ENCODE measurements at places on chromosomes 3 and 15.
A peak's percentile ranks its signal among the peaks of the same experiment; 100 is the strongest.

GRCh38 chr15:99143242-99143641 lies 38.4 kb downstream of the SYNM start:
- DNase-seq = no peak

GRCh38 chr3:31174079-31174478 lies 279.6 kb upstream of the GADL1 start:
- DNase-seq = no peak

- DNase-seq = no peak
These were observed 27.6 kb upstream of the CNBP start for GRCh38 chr3:129211345-129211744.

DNA sequence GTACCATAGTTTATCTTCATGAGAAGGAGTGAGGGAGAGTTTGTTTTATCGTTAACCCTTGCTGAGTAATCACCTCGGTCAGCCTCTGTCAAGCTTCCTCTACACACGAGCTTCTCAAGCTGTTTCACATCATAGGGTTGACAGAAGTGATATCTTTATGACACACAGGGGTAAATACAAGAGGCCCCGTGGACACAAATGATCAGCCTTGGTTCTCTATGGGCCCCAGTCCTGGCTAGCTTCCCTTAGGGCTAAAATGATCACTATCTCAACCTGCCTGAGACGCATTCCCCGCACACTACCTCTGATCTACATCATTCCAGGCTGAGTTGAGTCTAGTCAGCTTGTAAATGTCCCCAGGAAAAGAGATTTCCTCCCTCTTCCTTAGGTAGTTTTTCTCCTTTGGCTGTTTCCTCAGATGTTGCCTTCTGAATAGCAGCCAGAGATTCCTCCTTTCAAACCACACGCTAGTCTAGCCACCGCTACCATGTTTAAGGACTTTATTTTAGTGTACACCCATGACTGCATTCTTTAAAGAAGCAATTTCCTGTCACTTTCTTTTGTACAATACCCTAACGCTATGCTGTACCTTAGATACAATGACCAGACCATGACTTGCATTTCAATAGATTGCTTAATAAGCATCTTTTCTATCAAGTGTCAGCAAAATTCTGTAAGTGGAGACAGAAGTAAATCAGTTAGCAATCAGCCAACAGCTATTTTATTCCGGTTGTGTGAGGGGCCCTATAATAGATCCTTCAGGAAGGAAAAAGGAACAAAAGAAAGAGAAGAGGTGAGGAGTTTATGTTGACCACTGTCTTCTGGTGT lies 35.1 kb upstream of the PPARG start:
- no peak for DNase-seq

DNA sequence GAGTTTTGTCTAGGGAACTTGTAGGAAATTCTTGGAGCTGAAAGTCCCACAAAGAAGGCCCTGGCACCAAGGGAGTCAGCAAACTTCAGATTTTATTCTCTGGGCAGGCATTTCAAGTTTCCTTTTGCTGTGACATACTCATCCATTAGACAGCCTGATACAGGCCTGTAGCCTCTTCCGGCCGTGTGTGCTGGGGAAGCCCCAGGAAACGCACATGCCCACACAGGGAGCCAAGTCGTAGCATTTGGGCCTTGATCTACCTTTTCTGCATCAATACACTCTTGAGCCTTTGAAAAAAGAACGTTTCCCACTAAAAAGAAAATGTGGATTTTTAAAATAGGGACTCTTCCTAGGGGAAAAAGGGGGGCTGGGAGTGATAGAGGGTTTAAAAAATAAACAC lies 15.0 kb downstream of the TIGIT start:
- DNase-seq = no peak

DNA sequence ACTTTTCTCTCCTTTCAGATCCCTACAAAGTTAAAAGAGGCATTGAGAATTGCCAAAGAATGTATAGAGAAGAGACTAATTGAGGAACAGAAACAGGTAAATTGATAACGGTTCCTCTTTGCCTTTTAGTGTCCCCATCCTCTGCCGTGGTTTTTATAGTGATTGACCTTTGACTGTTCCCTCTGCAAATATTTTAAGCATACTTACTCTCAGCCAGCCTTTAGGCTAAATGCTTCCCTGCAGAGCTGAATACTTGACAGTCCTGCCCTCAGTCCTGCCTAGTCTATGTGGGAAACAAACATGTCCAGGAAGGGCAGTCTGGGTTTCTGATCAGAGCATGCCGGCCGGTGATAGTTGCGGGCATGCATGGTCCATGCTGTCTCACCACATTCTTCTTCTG lies 24.7 kb downstream of the PDHB start:
- DNase-seq = no peak

- no peak for DNase-seq
These were observed 2.0 kb upstream of the CEMIP start for GRCh38 chr15:80777137-80777536.

- no peak for DNase-seq
These were observed 258.7 kb downstream of the SLCO3A1 start for GRCh38 chr15:92112180-92112579.

- no peak for DNase-seq
These were observed 252.7 kb downstream of the TJP1 start for GRCh38 chr15:29569533-29570092.

DNA sequence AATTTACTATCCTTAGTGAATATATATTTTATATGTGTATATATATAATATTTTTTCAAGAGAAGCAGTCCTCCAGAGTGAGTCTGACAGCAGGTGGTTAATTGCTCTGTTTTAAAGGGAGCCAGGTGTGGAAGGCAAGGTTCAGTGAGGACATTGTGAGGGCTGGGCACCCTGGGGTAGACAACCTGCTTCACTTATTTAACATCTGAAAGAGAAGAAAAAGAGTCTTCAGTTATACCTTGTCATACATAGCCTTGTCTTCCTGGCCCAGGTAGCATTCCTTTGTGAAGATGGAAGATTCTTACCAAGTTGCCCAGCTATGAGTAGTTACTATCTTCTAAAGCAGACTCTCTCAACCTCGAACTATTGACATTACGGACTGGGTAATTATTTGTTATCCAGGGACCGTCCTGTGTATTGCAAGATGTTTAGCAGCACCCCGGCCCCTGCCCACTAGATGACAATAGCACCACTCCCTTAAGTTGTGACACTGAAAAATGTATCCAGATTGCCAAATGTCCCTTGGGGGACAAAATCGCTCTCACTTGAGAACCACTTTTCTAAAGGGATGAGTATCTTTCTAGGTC lies 336.0 kb upstream of the TRIM42 start:
- peak; percentile 52 for DNase-seq

DNA sequence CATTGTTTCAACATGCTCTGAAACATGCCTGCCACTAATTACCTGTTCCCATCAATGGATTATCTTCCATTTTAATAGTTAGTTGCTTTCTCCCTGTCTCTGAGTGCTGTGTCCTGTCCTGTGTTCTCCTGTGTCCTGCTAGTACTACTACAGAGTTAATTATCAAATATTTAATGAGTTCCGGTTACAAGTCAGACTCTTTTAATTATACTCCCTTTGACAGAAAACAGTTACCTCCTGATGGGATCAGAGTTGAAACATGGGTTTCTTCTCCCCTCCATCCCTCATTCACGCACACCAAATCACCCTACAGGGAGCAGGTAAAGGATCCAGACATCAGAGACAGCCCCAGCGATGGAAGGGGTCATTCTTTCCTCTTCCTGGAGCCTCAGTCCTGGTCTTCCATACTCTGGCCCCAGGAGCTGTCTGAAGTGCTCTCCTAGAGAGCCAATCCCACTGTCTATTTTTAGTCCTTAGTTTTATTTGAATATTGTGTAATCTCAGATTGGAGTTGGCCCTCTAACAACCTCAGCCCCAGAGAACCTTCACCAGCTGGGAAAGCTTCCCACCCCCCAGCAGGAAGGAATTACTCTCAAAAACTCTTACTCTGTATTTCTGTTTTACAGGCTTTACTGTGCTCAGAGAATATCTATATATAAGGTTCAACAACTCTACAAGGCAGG lies 137.0 kb upstream of the C2CD4B start:
- no peak for DNase-seq

DNA sequence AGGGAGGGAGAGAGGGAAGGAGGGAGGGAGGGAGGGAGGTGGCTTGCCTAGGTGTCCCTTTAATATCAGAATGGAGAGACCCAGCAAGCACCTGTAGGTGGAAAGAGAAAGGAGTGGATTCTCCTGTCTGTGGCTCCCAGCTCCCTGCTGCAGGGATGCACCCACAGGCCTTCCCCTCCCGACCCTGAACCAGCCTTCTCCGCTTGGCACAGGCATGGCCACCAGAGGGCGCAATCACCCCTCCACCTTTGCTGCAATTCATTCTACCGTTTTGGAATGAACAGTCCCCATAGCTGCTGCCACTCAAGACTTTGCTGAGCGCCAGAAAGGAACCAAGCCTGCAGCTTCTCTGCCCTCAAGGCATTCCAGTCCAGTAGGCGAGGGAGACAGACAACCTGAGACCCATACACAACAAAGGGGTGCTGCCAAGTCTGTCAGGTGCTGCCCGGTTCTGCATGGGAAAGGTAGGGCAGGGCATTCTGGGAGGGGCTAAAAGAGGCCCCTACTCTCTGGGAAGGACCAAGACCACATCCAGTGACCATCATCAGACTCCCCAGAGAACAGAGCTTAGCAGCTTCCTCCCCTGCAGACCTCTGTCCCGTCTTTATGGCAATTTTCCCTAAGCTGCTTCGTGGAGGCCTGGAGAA lies 4.9 kb downstream of the TLR9 start:
- DNase-seq = no peak

DNA sequence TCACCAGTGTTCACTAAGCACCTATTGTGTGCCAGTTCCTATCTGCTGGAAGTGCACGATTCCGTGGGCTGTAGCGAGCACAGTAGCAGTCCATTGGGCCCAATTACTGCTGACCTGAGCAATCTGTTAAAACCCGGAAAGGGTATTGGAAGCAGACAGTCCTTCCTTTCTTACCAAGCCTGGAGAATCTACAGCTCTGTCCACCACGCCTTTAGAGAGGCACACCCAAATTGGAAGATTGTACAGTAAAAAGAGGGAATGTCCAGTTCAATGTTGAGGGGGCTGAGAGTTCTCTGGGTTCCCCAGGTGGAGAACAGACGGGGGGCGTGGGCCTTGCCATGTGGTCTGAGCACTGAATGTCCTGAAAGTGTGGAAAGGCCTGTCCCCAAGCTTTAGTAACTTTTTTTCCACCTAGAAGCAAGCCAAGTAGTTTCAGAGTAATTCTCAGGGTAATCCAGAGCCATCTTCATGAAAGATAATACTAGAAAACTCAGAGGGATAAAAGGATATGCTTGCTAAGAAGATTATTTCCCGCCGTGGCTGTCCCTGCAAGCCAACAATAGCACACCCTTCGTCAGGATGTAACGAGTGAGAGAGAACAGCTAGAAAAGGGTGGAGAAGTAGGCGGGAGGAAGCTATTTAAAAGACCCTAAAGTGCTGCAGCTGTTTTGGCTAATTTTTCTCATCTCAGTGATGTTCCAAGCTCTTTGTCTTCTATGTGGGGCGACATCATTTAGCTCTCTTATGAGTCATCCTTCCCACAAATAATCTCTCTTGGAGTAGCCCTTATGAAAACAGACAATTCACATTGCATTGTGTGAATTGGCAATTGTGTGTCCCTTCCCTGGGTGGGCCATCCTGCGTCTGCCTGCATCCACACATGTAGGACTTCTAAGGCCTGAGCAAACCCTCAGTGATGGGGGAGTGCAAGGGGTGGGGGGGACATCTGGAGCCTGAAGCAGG lies 181.0 kb downstream of the ATG7 start:
- DNase-seq = no peak

DNA sequence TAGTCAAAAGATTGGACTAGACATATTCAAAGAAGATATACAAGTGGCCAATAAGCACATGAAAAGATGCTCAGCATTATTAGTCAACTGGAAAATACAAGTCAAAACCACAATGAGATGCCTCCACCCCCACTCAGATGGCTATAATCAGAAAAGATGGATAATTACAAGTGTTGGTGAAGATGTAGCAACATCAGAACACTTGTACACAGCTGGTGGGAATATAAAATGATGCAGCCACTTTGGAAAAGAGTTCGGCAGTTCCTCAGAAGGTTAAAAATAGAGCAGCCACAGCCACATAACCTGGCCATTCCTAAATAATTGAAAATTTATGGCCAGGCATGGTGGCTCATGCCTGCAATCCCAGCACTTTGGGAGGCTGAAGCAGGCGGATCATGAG lies 38.4 kb downstream of the HEG1 start:
- DNase-seq = no peak

DNA sequence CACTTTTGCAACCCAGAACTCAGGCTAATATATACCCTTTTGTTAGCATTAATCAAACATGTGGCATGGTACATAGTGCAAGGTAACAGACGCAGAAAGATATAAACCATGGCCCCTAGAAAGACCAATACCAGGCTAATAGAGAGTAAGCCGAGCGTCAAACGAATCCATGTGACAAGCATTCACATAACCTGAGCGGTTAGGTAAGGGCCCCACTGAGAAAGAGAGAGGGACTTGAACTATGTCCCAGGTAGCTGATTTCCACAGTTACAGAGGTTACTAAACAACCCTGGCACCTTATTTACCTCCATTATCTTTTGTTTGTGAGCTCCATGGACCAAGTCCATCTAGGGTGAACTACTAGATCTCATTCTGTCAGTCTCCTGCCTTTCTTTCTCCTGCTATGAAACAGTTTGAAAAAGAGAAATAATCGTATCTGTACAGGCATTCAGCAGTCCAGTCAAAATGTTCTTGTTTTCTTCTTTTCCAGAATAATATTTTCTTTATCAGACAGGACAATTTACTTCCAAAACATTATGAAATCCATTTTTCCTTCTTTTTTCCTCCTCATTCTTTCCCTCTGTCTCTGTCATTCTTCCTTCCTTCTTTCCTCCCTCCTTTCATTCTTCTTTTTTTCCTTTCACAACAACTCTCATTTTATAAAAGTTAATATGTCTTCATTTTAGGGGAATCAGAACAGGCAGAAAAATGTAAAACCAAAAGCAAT lies 30.5 kb upstream of the TNFSF10 start:
- DNase-seq = no peak

DNA sequence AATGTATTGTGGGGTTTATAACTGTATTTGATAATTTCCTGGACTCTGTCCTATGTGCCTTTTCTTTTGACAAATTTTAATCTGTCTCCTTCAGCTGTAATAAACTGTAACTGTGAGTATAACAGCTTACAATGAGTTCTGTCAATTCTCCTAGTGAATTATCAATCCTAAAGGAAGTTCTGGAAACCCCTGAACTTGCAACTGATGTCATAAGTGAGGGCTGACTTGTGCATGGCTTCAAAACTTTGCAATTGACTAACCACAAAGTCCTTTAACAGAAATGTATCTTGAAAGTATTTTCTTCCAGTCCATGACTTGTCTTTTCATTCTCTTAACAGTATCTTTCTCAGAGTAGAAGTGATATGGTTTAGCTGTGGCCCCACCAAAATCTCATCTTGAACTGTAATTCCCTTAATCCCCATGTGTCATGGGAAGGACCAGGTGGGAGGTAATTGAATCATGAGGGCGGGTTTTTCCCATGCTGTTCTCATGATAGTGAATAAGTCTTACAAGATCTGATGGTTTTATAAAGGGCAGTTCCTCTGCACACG lies 108.3 kb downstream of the TFDP2 start:
- peak; percentile 18 for DNase-seq

- no peak for DNase-seq
These were observed 19.0 kb upstream of the CSTA start for GRCh38 chr3:122305818-122306621.

- no peak for DNase-seq
These were observed 127.6 kb downstream of the SOX2 start for GRCh38 chr3:181839039-181839915.

GRCh38 chr3:71307991-71308697 lies 275.4 kb downstream of the FOXP1 start:
- DNase-seq = peak; percentile 97

GRCh38 chr15:70788114-70789049 lies 25.0 kb upstream of the UACA start:
- peak; percentile 45 for DNase-seq

GRCh38 chr15:51496246-51496645 lies 126.3 kb downstream of the DMXL2 start:
- no peak for DNase-seq

Measured in NCI-H524 treated with DMSO at 0.1 percent for 48 hours (cell line).